Esophagus squamous epithelium (tissue), 5 donors: ENCODE measurements at places on chromosomes 6 and 20.

DNA sequence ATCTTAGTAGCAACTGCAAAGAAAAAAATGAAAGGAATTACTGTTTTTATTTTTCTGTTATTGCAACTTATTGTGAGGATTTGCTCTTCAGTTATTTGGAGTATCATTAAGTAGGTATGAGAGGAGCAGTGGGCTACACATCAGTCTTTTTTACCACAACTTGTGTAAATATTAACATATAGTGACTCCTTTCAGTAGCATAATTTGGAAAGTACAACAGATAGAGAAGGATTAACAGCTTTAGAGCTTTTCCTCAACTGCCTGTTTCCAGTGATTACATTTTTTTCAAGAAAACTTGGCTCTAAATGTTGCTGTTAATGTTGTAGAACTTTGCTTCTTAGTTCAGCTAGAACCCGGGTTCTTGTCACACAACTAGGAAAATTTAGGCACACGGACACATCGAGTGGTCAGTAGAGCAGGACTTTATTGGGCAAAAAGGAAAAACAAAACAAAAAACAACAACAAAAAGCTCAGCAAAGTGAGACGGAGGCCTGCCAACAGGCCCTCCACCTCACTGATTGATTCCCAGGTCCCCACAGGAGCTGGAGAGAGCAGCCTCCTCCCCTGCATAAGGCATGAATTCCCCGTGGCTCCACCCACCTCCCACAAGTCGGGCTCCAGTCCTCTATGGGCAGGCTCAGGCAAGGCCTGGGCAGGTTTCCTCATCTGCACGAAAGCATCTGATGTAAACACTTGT lies 75.1 kb downstream of the ADGRG6 start:
- no peak for DNase-seq

DNA sequence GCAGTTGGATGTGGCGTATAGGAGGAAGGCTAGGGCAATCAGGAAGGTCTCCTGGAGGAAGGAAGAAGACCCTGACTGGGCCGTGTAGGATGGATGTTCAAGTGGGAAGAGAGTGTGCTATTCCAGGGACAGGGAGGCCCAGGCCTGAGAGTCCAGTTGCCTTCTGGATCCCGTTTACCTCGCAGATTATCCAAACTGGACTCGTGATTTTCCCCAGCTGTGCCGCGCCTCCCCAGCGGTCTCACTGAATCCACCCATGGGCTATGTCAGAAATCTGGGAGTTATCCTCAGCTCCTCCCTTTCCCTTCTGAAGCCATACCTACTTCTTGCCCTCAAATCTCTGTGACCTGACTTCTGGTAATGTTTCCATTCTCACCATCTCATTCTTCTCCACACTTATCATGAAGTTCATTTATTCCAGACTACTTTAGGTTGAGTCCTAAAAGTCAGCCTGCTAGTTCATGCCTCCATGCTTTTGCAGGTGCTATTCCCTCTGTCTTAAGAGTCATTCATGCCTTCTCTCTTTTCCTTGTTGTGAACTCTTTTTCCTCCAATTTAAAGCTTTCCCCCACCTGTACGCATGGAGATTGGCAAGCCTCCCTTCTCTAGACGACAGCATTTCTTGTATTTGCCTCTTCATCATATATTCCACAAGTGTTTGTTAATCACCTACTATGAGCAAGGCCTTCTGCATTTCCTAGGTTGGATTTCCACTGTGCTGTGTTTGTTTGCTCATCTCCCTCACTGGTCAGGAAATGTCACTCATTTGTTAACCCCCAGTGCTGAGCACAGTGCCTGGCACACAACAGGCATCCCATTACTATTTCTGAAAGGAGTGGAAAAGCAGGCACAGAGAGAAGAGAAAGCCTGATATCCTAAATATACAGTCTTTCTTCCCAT lies 2.7 kb downstream of the SDCBP2 start:
- DNase-seq, result no peak

GRCh38 chr6:95551678-95552324 lies 25.5 kb upstream of the MANEA start:
- DNase-seq, result no peak

DNA sequence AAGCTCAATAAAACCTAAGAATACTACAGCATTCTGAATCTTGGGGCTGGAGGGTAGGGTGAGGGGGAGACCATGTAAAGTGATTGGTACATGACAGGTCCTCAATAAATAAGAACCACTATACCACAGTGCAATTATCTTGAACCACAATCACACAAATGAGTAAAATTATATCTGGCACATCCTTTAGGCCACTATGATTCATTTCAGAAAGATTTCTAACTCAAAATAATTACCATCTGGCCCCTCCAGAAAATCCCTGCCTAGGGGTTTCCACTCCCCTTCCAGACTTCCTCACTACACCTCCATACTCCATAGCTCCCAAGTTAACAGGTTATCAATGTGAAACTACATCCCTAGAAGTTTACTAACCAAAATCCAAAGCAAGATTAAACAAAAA lies 19.7 kb downstream of the AKIRIN2 start:
- DNase-seq, result no peak

- no peak for DNase-seq
Observed at GRCh38 chr6:42350911-42351310, 100.8 kb downstream of the TRERF1 start.

DNA sequence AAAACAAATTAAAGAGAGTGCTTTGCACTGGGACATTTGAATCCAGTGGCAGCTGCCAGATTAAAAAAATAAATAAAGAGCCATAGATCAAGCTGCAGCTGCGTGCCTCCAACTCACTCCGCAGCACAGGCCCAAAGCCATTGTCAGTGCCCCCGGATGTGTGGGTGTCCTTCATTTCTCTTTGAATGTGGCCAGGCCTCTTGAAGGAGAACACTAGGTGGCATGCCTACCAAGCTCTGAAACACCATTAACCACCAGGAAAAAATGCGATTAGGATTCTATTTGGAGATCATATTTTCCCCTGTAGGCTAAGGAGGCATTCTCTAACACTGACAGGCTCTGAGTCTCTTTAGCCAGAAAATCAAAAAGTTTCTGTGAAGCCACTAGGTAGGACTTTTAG lies 549.8 kb downstream of the PRKN start:
- no peak for DNase-seq

- no peak for DNase-seq
Observed at GRCh38 chr6:158938811-158939254, 61.2 kb downstream of the RSPH3 start.

DNA sequence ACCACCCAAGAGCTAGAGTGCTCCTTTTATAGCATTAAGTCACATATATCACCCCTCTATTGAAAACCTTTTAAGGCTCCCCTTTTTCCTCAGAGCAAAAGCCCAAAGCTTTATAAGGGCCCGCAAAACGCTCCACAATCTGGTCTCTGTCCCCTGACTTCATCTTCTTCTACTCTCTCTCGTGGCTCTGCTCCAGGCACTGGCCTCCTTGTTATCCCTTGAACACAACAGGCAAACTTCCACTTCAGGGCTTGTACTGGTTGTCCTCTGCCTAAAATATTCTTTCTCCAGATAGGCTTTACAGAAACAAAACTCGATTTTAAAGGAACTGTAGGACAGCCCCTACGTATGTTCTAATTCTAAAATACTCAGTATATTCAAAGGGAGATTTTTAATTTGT lies 44.0 kb upstream of the SPDEF start:
- DNase-seq, result no peak

DNA sequence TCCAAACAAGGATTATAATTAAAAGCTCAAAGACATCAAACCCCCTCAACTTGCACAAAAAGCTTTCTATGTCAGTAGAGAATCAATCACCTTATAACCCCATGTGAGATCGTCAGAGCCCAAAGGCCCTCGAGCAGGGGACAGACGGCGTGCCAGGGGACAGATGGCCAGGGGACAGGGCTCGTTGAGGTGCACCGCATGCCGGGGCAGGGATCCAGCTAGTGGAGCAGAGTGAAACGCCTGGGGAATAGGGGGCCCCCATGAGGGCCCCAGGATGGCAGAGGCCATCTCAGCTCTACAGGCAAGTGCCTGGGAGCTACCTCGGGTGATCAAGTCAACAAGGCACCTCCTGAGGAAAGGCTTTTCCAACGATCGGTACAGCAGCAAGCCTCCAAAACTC lies 28.6 kb downstream of the DIDO1 start:
- DNase-seq, result no peak

- DNase-seq, result no peak
Observed at GRCh38 chr20:32707691-32708581, 34.2 kb upstream of the C20orf203 start.

DNA sequence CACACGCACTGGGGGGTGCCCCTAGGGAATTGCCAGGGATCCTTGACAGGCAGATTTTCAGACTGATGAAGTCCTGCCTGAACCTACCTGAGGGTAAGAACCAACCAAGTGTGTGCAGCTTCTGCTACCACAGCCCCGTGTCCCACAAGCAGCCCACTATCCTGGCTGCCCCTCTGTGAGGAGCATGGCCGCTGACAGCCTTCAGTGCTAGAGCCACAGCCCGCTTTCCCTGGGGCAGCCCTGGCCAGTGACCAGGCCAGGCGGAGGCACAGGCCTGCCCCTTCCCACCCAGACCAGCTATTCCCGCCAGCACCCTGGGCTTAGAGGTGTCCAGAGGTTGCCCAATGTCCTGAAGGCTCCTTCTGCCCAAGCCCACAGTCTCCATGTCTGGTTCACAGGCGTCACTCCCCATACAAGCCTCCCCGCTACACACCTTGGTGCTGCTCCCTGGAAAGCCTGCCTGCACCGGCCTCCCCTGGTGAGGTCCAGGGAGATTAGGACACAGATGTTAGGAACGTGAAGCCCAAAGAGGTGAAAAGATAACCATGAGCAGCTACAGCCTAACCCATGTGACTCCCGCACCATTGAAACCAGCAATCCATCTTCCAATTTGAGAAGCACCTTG lies 207.0 kb downstream of the SYNDIG1 start:
- DNase-seq, result no peak

DNA sequence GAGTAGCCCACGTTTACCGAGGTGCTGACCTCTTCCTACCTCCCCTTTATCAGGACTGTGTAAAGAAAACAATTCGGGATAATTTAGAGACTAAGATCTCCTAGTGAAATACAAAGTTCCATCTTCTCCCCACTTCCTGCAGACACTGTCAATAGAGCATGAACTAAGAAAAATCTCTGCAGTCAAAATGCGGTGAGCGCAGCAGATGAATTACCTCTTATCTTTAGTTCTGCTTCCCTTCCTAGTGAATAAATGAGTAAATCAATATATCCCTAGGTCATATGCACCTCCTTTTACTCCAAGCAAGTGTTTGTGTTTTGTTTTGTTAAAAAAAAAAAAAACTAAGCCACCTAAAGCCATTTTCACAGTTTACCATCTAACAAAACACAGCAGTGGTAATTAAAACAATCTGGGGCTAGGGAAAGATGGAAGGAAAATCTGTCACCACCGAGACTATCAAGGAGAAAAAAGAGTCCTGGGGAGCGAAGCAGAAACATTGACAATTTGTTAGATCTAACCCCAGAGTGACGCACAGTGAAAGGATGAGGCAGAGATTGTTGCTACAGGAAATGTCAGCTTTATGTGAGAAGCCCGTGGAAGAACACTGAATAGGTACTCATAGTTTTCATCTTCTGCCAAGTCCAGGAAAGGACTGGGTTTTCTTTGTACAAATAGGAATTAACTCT lies 159.4 kb upstream of the SPTLC3 start:
- no peak for DNase-seq
